B cell (primary cell): ENCODE measurements at places on chromosomes 11 and 22. TPM values are rescaled to one million over a fixed set of nuclear protein-coding genes. Genes with fewer than 3 reads are reported as not detected.

TMA7B gene
- 1.4 and 1.7 TPM in 2 replicates for total RNA-seq

SLC22A8 gene
- not detected in 2 replicates for total RNA-seq

- no peak for DNase-seq
These were observed 95.2 kb downstream of the TP53I11 start for GRCh38 chr11:44855493-44855849.

DNA sequence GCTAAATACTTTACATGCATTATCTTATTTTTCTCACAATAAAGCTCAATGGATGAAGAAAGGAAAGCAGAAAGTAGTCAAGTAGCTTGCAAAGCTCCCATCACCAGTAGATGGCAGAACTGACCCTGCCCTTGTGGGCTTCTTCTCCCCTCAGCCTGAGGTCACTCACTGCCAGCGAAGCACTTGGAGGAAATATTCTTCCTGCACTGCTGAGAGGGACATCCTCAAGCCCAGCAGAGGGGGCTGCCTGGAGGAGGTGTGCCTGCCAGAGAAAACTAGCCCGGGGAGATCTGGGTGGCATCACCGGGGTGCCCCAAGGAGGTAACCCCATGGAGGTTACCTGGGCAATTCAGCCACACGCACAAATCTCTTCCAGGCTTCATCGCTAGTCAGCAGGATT, 6.6 kb downstream of the APOL4 start:
- DNase-seq, result peak; percentile 47

CNTN5 gene
- not detected in 2 replicates for total RNA-seq

GRCh38 chr22:35299217-35299672, 449 bp upstream of the TOM1 start:
- DNase-seq, result no peak

DNA sequence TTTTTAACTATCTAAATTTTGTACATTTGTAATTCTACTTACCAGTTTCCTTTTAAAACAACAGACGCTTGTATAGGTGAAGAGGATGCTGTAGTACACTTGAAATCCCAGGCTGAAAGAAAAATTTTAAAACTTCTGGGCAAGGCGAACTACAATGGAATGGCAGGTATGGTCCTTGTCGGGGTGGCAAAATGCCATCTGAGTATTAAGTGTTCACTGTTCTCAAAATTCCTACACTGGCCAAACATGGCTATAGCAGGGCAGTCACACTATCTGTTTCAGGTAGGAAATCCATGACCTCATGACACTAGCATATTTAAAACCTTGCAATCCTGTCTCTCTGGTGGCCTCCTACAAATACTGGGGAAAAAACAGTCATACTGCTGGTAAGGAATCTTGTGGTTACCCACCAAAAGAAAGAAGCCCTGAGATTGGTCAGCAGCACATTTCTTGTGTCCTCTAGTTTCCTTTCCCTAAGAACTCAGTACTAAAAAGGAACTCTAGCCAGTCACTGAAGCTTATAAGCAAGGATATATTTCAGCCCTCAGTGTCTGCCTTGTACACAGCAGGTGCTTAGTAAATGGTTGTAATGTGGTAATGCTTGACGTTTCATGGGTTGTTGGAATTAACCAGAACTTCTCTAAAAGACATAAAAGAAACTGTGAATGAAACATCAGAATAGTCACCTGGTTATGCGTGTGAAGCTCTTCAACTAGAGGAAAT, 5.2 kb upstream of the ZC3H12C start:
- no peak for DNase-seq

BBOX1 gene
- total RNA-seq, result not detected in 2 replicates

TSSK2 gene
- not detected in 2 replicates for total RNA-seq

DNA sequence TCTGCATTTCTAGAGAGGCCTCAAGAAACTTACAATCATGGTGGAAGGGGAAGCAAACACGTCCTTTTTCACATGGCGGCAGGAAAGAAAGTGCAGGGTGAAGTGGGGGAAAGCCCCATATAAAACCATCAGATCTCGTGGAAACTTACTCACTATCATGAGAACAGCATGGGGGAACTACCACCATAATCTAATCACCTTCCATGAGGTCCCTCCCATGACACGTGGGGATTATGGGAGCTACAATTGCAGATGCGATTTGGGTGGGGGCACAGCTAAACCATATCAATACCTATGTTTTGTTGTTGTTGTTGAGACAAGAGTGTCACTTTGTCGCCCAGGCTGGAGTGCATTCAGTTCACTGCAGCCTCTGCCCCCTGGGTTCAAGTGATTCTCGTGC, 29.9 kb downstream of the SFI1 start:
- peak; percentile 53 for DNase-seq

DNA sequence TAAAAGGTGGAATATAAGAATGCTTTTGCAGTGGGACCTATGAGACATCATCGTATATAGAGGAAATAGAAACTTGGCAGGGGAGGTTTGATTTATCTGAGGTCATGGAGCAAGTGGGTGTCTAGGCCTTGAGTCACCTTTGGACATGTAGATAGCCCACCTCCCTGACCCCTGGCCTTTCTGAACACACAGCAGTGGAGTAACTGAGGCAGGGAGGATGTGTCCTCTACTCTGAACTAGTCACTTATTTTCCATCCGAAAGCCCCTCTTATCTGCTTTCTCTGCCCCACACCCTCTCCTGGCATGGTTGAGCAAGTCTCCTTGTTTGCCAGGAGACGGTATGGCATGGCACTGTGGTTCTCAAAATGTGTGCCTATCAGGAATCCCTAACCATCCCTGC, 7.9 kb downstream of the CD82 start:
- DNase-seq, result no peak

DNA sequence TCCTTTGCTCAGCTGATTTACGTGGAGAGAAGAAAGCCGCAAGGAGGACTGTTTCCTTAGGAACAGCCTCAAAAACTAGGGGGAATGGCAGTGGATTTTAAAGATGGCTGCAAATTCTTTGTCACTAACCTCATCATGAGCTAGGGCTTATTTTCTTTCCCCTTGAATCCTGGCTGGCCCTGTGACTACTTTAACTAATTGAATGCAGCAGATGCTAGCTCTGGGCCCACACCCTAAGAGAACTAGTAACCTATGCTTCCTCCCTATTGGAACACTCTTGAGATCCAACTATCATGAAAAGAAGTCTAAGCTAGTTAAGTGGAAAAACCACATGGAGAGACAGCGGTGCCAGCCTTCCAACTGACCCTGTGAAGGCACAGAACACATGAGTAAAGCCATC, 421.3 kb upstream of the NARS2 start:
- DNase-seq, result no peak

DNA sequence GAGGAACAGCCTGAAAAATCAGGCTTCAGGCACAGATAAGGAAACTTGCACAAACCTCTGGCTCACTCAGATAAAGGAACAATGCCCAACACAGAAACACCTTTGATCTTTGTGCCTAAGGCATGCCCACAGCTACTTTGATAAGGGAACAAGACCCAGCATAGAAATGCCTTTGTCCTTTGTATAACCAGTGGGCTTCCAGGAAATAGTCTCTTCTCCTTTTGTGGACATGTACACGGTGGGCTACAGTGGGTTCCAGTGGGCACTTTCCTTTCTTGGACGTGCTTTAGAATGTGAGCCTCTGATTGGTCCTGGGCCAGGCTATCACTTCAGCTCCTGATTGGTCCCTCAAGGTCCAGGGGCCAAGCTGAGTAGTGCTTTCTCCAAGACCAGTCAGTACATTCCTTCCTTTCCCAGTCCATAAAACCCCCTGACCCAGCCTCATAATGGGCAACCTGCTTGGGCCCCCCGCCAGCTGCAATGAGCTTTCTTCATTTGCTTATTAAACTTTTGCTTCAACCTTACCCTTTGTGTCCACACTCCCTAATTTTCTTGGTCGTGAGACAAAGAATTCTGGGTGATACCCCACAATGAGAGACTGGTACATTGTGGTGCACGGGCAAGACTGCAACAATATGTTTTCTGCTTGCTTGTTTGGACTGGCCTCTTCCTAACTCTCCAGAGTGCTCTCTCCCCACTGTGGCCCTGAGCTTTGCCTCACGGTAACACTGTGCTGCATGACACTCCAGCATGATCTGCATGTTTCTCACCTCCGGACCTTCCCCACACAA, 1.7 kb upstream of the CABIN1 start:
- no peak for DNase-seq
